ENCODE measurements at places on chromosomes 2 and 18.

GRCh38 chr2:32095671-32096070, 32.3 kb downstream of the SPAST start:
- DNase-seq: no peak

GRCh38 chr18:39825485-39826150, 2129.4 kb upstream of the PIK3C3 start:
- no peak for DNase-seq

GRCh38 chr2:42925742-42926433, 133.5 kb upstream of the HAAO start:
- DNase-seq: no peak

GRCh38 chr2:69917852-69918251, 2.9 kb downstream of the MXD1 start:
- no peak for DNase-seq

DNA sequence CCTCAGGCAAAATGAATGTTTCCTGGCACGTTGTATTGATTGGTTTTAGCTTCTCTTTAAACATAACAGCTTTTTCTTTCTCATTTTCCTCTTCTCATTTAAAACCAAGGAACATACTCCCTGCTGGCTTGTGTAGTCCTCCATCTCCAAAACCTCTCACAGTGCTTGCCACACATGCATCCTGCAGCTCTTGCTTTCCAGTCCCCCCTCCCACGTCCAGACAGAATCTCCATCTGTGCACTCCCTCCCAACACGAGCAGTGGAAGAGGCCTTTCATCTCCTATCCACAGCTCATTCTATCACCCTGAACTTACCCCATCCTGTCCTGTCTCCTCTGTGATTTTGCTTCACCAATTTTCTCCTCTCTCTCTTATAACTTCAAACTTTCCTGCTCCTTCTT, 99.6 kb upstream of the THSD7B start:
- no peak for DNase-seq

GRCh38 chr18:54958704-54959625, at the start of gene CCDC68:
Gene CCDC68 (minus strand): TSS chr18:54959461. CDS start chr18:54942791, 16,670 bp downstream.
- DNase-seq: no peak

DNA sequence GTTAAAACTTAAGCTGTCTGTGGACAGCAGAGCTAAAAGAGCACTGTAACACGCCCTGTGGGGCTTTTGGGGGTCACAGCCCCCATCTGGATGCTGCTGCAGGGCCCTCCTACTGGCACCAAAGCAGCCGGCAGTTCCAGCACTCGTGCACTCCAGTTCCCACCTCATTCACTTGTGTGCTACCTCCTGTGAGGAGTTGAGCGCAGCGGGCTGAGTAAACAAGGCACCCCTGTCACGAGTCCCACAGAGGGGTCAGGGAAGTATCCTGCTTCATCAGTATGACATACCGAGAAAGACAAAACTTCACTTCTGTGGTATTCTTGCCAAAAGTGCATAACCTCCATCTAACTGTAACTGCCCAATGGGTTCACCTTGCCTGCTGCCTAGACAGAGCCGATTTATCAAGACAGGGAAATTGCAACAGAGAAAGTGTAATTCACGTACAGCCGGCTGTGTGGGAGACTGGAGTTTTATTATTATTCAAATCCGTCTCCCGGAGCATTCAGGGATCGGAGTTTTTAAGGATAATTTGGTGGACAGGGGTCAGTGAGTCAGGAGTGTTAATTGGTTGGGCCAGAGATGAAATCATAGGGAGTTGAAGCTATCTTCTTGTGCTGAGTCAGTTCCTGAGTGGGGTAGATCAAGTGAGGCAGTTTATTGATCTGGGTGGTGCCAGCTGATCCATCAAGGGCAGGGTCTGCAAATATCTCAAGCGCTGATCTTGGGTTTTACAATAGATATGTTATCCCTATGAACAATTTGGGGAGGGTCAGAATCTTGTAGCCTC, 41.6 kb downstream of the TMEM17 start:
- DNase-seq: no peak

DNA sequence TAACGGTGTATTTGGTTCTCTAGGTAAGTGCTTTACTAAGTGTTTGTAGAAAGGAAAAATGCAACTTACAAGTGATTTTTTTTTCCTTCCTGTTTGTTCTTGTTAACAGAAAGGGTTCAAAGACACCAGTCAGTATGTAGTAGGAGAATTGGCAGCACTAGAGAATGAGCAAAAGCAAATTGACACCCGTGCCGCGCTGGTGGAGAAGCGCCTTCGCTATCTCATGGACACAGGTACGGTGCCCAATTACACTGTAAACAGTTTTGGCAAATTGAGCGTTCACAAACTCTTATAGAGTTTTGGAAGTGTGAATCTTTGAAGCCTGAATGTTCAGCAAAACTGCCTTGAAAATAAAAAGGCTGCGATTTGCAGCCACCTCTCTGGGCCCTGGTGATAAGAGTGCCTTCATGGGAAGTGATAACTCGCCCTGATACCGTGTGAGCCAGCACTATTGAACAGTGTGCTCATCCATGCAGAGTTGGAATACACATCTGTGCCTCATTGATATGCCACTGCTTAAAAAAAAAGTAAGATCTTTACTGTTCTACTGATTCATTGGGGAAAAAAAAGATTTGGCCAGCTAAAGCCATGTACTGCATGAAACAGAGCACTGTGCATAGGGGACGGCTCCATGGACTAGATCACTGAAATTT, 54.0 kb upstream of the OTX1 start:
- no peak for DNase-seq

- no peak for DNase-seq
Observed at GRCh38 chr2:190889175-190889943, 8.7 kb downstream of the GLS start.

DNA sequence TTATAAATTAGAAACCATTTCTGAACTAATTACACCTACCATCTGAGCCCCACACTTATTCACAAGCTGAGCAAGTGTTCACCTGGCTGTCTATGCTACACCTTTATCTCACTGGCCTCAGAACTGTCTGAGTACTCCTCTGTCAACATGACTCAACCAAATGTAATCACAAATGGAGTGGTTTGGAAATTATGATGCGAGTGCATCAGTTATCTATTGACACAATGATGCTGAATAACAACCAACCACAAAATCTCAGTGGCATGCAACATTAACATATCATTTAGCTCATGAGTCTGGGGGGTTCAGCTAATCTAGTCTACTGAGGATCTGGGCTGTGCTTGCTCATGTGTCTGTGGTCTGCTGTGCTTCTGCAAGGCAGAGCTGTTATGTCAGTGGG, 184.2 kb upstream of the NXPH2 start:
- no peak for DNase-seq

GRCh38 chr2:143633419-143633818, 504.2 kb downstream of the ARHGAP15 start:
- DNase-seq: no peak

DNA sequence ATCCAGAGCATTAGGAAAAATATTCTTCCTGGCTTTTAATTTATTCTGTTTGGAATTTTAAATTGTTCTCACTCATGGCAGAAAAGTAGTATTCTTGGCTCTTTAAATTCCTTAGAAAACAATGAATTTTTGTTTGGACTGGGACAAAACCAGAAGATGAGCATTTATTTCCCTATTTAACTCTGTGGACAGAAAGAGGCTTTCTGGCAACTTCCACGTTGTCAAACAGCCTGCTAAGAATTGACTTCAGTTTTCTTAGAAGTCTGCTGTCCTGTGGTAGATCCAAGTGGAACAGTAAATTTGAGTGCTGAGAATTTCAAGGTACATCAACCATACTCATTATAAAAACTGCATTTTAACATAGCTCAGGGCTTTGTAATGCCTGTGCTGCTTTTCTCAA, 83.8 kb downstream of the MGAT5 start:
- no peak for DNase-seq

DNA sequence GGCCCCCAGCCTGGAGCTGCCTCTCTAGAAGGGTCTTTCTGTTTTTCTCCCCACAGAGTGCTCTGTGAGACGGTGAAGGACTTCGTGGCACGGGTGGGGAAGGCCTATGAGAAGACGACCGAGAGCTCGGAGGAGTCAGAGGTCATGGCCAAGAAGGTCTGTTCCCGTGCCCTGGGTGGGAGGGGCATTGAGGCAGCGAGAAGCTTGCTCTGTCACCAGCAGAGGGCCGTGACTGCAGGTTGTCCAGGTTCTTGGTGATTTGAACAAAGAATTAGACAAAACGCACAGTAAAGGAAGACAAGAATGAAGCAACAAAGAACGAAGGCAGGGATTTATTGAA, 93.9 kb downstream of the DGKD start:
- peak; percentile 15 for DNase-seq

DNA sequence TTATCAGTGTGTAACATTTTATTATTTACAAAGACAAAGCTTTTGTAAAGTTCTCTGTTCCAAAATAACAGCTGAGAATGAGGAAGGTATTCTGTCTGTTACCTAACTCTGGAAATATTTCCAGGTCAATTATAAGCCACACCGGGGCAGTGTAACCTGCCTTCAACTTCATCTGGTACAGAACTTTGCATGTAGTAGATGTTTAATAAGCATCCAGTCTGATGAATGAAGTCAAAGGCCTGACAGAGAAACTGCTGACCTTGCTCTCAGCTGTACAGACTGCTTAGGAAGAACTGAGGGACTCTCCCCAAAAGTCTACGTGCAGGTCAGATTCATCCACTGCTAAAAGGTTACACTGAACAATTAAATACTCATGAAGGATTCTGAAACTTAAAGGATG, 43.3 kb downstream of the WDFY1 start:
- no peak for DNase-seq

- no peak for DNase-seq
Observed at GRCh38 chr18:45528712-45529336, 86.5 kb upstream of the SLC14A2 start.

- no peak for DNase-seq
Observed at GRCh38 chr18:12291161-12291560, 16.9 kb upstream of the TUBB6 start.

DNA sequence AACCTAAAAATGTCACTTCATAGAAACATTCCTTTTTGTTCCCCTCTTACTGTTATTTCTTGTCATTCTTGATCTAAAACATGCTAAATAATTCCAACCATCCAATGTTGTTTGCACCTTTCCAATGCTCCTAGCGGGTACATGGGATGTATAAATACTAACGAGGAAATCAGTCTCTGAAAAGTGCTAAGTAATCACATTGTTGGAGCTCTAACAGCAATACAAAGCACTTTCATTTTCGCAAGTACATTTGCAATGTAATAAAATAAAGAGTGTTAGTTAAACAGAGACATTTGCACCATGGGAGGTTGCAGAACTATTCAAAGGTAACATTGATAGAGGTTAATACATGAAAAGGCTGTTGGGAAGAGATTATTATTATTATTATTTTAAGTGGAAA, 286.2 kb upstream of the ACVR2A start:
- DNase-seq: no peak
